ENCODE measurements at places on chromosomes 13 and 19. TPM values are rescaled to one million over a fixed set of nuclear protein-coding genes. Genes with fewer than 3 reads are reported as not detected.

GRCh38 chr19:6971366-6971765 lies 49.9 kb downstream of the MBD3L2B start:
- DNase-seq, result no peak

GRCh38 chr13:76822698-76823267 lies 63.4 kb downstream of the KCTD12 start:
- DNase-seq, result no peak

- DNase-seq, result no peak
Measured at GRCh38 chr19:43957891-43958290, 6.9 kb downstream of the ZNF221 start.

The CYP2A7 gene
- total RNA-seq, result not detected

DNA sequence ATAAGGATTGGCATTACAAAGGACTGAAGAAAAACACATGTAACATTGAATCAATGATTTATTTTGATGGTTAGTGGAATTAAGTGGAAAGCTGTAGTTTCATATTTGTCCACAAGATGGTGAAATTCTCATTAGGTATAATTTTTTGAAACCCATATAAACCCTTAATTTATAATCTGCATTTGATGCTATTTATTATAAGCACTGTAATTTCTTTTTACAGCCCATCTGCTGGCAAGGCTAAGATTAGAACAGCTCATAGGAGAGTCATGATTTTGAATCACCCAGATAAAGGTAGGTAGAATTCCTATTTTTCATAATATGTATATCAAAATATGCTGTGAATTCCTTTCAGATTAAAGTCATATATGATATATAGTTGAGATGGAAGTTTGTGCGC lies 62.2 kb downstream of the DNAJC15 start:
- peak; percentile 32 for DNase-seq

The AZU1 gene
- total RNA-seq, result 0.25 TPM

DNA sequence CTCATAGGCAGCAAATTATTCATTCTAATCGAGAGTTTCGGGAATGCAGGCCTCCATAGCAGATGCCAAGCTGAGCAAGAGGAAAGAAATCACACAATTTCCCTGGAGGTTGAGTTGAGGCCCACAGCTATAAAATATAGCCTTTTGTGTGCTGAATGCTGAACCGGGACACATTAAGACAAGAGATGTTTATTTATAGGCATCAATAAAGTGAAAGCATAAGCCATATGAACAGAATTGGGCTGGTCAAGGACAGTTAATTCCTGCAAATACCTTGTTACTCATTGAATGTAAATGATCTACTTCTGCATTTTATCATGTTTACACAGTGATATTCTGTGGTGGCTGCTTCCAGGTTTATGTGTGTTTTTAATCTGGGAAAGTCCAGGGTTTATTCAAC lies 461.7 kb downstream of the KLF12 start:
- no peak for DNase-seq

The NXNL1 gene
- total RNA-seq, result not detected

DNA sequence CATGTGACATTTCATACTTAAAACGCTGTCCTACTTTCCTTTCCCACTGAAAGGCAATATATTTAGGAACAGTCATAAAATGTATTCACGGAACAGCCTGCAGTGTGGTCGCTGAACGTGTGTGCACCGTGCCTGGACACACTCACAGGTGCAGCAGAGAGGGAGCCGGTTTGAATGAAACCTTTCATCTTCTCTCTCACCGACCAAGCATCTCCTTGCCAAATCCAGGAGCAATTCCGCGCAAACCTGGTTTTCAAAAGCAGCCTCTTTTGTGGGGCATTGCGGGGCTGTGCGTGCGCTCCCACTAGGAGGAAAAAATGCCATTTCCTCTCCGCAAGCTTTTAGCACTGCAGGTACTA lies 1.0 kb downstream of the DCLK1 start:
- DNase-seq, result no peak

The NALCN gene
- total RNA-seq, result not detected

- no peak for DNase-seq
Measured at GRCh38 chr13:45015300-45015699, 26.0 kb downstream of the GPALPP1 start.

The IRGQ gene
- total RNA-seq, result 43.1 TPM

- peak; percentile 8 for DNase-seq
Measured at GRCh38 chr19:17441241-17442021, 7.0 kb downstream of the TMEM221 start.

DNA sequence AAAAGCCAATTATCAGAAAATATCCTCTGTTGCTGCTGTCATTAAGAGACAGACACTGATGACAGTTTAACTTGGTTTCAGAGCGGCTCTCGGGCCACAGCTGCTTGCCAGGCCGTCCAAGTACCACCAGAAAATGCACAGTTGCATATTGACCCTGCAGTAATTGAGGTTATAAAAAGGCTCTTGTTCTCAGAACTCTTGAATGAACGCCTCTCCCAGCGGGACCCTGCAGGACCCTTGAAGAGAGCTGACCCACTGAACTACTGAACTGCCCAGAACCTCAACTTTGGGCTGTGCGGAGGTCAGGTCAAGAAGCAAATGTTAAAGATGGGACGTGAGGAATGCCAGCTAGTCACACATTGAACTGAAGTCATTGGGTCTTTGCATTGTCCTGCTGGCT lies 1559.0 kb upstream of the SLC10A2 start:
- no peak for DNase-seq

DNA sequence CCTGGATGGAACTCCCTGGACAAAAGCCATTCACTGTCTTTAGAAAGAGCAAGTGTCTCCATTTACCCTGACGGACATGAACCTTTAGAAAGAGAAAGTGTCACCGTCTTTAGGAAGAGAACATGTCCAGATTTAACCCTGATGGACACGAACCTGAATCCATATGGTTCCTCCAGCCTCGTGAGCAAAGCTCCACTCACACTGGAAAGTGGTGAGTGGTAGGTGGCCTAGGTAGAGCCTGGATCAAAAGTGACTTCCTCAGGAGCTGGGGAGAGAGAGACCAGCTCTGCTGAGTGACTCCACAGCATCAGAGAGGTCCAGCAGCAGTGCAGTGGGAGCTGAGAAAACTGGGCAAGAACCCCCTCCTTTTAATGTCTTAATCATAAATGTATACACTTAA lies 59.8 kb upstream of the IRS2 start:
- DNase-seq, result no peak

The CEACAM3 gene
- total RNA-seq, result not detected

The MADCAM1 gene
- not detected for total RNA-seq

DNA sequence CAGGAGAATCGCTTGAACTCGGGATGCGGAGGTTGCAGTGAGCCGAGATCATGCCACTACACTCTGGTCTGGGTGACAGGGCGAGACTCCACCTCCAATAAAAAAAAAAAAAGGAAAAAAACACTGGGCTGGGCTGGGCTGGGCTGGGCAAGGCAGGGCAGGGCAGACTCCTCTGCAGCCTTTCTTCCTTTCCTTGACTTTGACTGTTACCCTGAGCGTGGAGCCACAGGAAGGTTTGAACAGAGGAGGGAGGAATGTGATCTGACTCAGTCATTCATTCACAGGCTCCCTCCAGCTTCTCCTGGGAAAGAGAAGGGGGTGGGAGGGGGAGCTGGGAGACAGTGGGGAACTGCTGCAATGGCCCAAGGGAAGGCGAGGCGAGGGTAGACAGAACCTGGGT lies 2.7 kb upstream of the ACTN4 start:
- DNase-seq, result no peak

DNA sequence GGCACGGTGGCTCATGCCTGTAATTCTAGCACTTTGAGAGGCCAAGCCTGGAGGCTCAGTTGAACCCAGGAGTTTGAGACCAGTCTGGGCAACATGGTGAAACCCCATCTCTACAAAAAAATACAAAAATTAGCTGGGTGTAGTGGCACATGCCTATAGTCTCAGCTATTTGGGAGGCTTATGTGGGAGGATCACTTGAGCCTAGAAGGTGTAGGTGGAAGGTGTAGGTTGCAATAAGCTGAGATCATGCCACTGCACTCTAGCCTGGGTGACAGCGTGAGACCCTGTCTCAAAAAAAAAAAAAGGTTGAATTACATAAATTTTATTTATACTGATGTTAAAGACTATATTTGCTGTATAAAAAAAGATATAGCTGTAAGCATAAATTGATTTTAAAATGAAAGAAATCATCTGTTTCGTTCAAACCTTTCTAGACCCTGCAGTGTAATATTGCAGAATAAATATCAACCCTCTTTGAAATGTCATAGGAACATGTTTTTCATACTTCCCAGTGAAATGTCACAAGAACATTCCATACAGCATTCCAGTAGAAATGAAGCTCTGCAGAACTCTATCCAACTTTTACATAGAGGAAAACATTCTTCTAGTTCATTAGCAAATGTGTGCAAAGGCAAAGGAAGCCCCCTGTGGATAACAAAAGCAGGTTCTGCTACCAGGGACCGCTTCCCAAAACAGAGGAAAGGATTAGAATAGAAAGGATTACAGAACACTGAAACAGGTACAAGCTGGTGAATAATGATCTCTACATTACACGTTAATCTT lies 76.0 kb downstream of the CAB39L start:
- DNase-seq, result peak; percentile 44

DNA sequence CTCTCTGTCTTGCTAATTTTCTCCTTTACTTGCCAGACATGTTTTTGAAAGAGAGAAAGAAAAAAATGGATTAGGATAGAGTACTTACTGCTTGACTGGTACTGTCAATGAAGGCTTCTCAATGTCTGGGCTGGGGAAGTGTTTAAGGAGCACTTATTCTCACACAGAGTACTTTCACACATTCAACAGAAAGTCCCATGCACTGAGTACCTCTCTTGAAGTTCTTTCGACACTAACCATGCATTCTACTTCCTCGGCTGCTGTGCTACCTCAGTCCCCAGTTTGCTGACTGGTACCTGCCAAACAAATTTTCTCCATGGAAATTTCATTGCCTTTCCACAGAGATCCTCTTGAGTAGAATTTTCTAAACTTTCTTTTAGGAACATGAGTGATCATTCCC lies 281.9 kb downstream of the RBM26 start:
- no peak for DNase-seq

DNA sequence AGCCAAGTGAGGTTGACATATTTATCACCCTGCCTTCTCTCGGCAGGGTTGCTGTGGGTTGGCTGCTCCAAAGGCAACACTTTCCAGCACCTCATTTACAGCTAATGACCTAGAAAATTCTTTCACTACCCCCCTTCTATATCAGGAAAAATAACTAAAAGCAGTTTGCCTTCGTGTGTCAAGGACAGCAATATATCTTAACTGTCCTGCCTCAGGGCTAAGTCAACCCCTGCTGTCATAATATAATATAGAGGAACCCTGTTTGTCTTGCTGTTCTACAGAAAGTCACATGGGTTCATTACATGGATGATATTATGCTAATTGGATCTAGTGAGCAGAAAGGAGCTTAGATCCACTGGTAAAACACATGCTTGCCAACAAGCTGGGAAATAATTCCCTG lies 28.1 kb upstream of the USP12 start:
- no peak for DNase-seq

- DNase-seq, result peak; percentile 38
Measured at GRCh38 chr19:55369653-55370304, 484 bp downstream of the IL11 start.

GRCh38 chr13:89846926-89847585 lies 1500.4 kb upstream of the MIR17HG start:
- DNase-seq, result no peak

GRCh38 chr13:41909506-41909905 lies 51.4 kb downstream of the VWA8 start:
- peak; percentile 22 for DNase-seq

The PDE4C gene
- 17.0 TPM for total RNA-seq

DNA sequence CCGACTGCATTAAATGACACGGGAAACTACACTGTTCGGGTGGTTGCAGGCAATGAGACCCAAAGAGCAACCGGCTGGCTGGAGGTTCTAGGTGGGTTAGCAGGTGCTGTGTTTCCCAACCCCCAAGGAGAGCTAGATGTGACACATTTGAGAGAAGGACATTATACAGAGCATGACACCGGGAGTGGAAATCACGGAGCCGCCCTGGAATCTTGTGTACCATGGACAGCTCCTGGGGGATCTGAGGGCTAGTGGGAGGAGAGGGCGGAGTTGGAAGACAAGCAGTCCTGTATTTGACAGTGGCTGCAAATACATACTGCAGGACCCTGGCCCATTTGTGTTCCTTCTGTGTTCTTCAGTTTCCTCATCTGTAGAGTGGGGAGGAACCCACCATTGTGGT lies 2.3 kb downstream of the CEACAM18 start:
- no peak for DNase-seq

The FCAR gene
- not detected for total RNA-seq
